AG04449 (cell line): ENCODE measurements at places on chromosomes 1 and 21.

DNA sequence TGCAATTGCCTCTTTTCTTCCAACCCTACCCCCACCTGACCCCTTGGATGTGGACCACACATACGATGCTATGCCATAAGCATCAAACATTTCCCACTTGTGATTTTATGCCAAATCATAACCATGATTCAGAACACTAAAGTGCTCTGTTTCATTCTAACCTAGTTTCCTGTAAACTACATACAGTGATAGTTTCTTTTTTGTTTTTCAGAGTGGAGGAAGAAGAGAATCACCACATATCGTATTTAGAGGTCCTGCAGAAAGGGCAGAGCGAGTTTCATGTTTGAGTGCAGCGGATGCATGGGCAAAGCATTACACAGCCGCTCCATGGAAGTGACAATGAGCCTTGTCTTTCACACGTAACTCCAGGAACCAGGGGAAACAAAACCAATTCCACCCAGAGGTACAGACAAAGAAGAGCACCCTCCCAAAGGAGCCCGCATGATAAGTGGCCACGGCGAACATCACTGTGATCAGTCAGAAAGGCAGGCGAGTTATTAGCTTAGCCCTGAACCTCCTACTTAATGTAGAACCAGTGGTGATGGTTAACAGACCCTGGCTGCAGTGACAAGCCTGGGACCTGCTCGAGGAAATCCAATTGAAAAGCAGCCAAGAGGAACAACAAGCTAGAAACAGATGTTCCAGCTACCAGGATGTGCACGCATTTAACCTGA lies 64.0 kb upstream of the ZNF281 start:
- no peak for DNase-seq

GRCh38 chr1:92994105-92994712 lies 32.9 kb upstream of the DIPK1A start:
- DNase-seq: peak; percentile 46

GRCh38 chr1:61051719-61052394 lies 30.5 kb upstream of the NFIA start:
- DNase-seq: no peak

GRCh38 chr1:150968491-150968890 lies 6.1 kb downstream of the CERS2 start:
- no peak for DNase-seq

GRCh38 chr1:214002472-214002871 lies 14.7 kb downstream of the PROX1 start:
- DNase-seq: no peak

DNA sequence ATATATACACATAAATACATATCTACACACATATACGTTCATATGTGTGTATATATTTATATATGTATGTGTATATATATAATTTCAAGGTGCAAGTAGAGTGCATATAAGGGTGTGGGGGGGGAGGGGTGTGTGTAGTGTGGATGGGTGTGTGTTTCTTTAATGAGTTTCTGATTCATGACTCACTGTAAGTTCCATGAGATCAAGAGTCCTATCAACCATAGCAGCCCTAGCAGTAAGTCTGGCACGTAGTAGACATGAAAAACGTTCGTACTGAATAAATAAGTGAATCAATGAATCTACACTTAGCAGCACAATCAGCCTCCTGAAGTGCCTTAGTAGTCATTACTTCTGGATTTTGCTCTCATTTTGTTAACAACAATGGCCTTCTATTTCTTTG lies 61.9 kb upstream of the KRTAP11-1 start:
- no peak for DNase-seq

GRCh38 chr1:192005976-192006375 lies 152.3 kb upstream of the RGS18 start:
- no peak for DNase-seq

- DNase-seq: no peak
These were observed 127.4 kb upstream of the KIAA1614 start for GRCh38 chr1:180785291-180785690.

- DNase-seq: no peak
These were observed 130.0 kb upstream of the BACE2 start for GRCh38 chr21:41037936-41038335.
